ENCODE measurements at places on chromosomes 2 and 18. TPM values are rescaled to one million over a fixed set of nuclear protein-coding genes. Genes with fewer than 3 reads are reported as not detected.

- no peak for DNase-seq
- H3K4me3 ChIP-seq = no peak overlapping the region
- H3K36me3 ChIP-seq = no peaks in the 10 kb centered on the region
Observed at GRCh38 chr2:158143703-158144360, 42.2 kb downstream of the UPP2 start.

- DNase-seq = no peak
- H3K27ac ChIP-seq = no peak overlapping the region
- no peaks in the 10 kb centered on the region for H3K36me3 ChIP-seq
- no peak overlapping the region for H3K4me3 ChIP-seq
- H3K27me3 ChIP-seq = no peaks in the 10 kb centered on the region
- H3K4me1 ChIP-seq = no peaks in the 10 kb centered on the region
Observed at GRCh38 chr2:8193686-8194615, 487.9 kb upstream of the ID2 start.

The SERPINB5 gene
- total RNA-seq = not detected

The CYP26B1 gene
- total RNA-seq = 0.51 TPM

DNA sequence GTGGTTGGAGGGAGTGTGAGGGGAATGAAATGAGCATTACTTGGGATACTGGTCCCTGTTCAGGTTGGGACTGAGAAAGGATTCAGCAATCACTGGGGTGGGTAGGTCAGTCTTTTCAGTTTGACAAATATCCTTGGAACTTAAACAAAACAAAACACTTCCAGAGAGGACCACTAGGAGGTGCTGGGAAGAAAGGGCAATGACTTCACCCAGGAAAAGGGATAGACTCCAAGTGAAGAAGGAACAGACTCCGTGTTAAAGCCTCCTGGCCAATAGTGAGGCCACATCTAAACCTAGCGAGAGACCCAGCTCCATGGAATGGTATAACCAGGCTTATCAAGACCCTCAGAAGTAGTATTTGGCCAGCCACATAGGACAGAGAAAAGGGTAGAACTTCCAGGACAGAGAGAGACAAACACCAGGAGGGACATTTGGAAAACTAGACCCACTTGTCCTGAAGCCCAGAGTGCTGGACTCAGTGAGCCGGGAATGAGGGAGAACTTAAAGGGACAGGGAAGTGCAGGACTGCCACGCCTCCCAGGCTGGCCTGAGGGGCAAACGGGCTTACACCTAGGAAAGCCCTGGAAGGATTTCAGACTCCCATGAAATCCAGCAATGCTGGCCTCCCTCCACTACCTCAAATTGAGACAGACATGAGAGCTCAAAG lies 19.6 kb upstream of the KCNG3 start:
- H3K27ac ChIP-seq = no peak overlapping the region
- peak; percentile 68 for DNase-seq
- no peaks in the 10 kb centered on the region for H3K4me1 ChIP-seq
- H3K4me3 ChIP-seq = no peak overlapping the region

DNA sequence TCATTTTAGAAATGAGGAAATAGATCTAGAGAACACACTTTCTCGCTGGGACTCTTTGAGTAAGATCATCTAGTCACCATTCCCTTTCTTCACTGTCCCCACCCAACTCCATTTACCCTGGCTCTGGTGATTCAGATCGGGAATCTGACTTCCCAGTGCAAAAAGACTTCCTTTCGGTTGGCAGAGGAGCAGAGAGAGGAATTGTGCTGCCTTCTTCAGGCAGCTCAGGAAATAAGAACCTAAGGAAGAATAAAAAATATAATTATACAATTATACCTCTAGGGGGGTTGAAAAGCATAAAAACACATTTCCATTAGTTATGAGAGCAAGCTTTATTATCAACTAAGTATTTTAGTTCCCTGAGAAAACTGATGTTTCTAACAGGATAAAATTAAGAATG lies 9.3 kb upstream of the MPP4 start:
- H3K4me3 ChIP-seq = no peak overlapping the region
- H3K36me3 ChIP-seq = peaks cover 2% of the 10 kb centered on the region
- no peak overlapping the region for H3K27ac ChIP-seq
- peak; percentile 62 for DNase-seq
- H3K4me1 ChIP-seq = no peaks in the 10 kb centered on the region
- H3K27me3 ChIP-seq = no peaks in the 10 kb centered on the region

The MTCL1 gene
- total RNA-seq = 56.0 TPM

The CHMP1B gene
- total RNA-seq = 49.7 TPM

DNA sequence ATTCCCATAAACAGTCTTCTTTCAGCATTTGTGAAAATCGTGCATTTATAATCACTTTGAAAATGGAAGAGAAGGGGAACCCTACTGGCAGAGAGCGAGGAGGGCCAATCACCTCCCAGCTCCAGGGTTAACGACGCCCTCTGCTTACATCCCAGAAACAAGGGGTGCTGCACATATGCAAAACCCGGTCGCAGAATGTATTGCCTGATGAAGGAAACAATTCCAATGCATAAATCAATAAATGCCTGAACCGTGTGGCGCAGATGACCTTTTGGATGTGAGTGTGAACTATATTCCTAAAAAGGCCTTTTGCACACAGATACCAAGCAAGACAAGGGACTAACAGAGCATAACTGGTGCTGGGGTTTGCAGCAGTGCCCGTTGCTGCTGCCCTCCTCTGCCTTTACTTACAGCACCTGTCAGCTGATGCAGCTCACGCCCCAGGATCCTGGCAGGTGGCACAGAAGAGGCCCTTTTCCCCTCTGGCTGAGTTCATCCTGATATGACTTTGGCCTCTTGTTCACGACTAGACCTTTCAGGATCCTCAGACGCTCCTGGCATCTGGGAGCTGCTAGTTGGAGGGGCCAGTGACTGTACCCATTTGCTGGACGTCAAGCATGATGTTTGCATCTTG lies 67.8 kb downstream of the MYT1L start:
- no peak for DNase-seq
- H3K27ac ChIP-seq = no peak overlapping the region
- no peak overlapping the region for H3K4me3 ChIP-seq
- H3K36me3 ChIP-seq = no peaks in the 10 kb centered on the region

The HRH4 gene
- under 0.01 TPM for total RNA-seq

DNA sequence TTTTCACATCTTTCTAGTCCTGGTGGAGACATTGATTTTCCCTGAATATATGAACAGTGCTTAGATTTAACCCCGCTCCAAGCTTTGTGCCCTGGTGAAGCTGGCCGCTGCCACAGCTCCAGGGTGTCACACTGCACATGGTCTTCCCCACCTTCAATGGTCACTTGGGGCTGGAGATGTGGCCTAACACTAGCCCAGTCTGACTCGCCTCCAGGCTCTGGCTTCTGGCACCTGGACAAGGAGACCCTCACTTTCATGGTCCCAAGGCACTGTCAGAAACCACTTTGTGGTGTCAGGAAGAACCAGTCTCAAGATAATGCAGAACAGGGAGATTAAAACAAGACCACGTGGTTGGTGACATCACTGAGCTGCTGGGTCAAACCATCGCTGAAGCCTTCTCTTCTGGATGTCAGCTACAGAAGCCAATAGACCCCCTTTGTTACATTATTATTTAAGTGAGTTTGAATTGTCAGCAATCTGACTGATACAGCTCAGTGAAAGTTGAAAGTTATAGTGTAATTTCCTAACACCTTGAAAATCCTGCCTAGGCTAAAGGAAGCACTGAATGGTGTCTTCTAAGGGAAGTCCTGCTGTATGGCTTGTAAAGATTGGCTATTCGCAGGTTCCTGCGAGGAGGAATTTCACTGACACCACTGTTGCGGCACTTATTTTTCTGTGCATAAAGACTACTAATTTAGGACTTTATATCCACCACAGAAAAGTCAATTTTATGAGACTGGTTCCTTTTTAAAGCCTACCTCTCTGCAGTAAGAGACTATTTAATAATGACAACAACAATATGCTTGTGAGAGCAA lies 55.0 kb upstream of the CTDP1 start:
- H3K4me3 ChIP-seq = no peak overlapping the region
- H3K27me3 ChIP-seq = peaks cover 2% of the 10 kb centered on the region
- DNase-seq = no peak
- H3K36me3 ChIP-seq = no peaks in the 10 kb centered on the region
- no peaks in the 10 kb centered on the region for H3K4me1 ChIP-seq

- no peak overlapping the region for H3K27ac ChIP-seq
- no peaks in the 10 kb centered on the region for H3K36me3 ChIP-seq
- no peak overlapping the region for H3K4me3 ChIP-seq
- DNase-seq = peak; percentile 27
- no peaks in the 10 kb centered on the region for H3K27me3 ChIP-seq
Observed at GRCh38 chr18:74831571-74832250, 234.0 kb downstream of the ZNF407 start.

GRCh38 chr2:40584432-40584831 lies 132.5 kb upstream of the SLC8A1 start:
- H3K27ac ChIP-seq = no peak overlapping the region
- DNase-seq = peak; percentile 4
- H3K4me3 ChIP-seq = no peak overlapping the region
- no peaks in the 10 kb centered on the region for H3K27me3 ChIP-seq
- no peaks in the 10 kb centered on the region for H3K4me1 ChIP-seq
- H3K36me3 ChIP-seq = no peaks in the 10 kb centered on the region

The LYPD1 gene
- 0.17 TPM for total RNA-seq

GRCh38 chr2:184555352-184555751 lies 43.0 kb upstream of the ZNF804A start:
- DNase-seq = no peak
- no peaks in the 10 kb centered on the region for H3K36me3 ChIP-seq
- no peak overlapping the region for H3K27ac ChIP-seq
- no peak overlapping the region for H3K4me3 ChIP-seq

The SFTPB gene
- not detected for total RNA-seq

The SP100 gene
- total RNA-seq = 93.0 TPM

The UGT1A8 gene
- total RNA-seq = not detected

DNA sequence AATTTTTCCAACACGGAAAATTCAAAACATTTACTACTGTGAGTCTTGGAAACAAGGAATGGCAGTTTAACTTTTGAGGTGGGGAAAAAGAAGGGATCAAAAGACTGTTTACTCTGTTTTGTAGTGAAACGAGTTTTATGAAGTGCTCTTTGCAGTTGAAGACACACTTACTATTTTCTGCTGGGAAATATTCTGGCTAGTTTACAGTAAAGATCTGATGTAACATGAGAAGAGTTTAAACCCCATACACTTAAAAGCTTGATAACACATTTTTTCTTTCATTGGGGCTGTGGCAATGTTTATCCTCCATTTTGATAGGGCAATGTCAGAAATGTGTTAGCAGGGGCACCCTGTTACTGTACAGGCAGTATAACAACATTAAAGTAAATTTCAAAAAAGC lies 124.9 kb upstream of the SMAD7 start:
- DNase-seq = no peak
- H3K4me3 ChIP-seq = no peak overlapping the region

- H3K27ac ChIP-seq = no peak overlapping the region
- no peaks in the 10 kb centered on the region for H3K36me3 ChIP-seq
- no peaks in the 10 kb centered on the region for H3K27me3 ChIP-seq
- no peak for DNase-seq
- no peaks in the 10 kb centered on the region for H3K4me1 ChIP-seq
- H3K4me3 ChIP-seq = no peak overlapping the region
Observed at GRCh38 chr2:39018638-39019037, 102.2 kb downstream of the SOS1 start.

DNA sequence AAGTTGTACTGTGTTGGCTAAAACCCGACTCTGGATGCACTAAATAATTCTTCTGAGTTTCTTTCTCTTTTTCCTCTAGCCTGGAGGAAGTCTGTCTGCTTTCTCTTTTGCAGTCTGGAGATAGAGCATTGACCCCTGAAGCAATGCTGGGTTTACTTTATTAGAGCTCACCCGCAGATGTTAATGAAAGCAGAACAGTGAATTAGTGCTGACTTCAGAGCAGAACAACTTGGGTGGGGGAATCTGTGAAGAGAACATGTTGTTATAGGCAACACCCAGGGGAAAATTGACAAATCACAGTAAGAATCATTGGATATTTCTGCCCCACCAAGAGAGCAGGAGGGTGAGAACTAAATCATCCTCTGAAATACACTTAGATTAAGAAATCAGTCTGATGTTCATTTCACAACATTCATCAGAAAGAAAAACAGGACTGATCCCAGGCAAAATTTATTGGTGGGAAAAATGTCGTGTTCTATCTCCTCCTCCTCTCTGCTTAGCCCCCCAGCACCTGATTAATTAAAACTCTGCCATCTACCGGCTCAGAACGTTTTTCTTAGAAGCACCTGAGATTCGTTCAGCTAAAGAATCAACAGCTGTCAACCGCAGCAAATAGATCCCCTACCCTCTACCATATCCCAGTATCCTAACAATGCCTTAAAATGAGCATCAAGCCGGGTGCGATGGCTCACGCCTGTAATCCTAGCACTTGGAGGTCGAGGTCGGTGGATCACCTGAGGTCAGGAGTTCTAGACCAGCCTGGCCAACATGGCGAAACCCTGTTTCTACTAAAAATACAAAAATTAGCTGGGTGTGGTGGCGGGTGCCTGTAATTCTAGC lies 165.1 kb downstream of the FMNL2 start:
- no peaks in the 10 kb centered on the region for H3K36me3 ChIP-seq
- H3K4me1 ChIP-seq = peaks cover 5% of the 10 kb centered on the region
- H3K4me3 ChIP-seq = no peak overlapping the region
- H3K27me3 ChIP-seq = no peaks in the 10 kb centered on the region
- DNase-seq = peak; percentile 80

The SCYGR4 gene
- not detected for total RNA-seq

- H3K27me3 ChIP-seq = no peaks in the 10 kb centered on the region
- peaks cover 2% of the 10 kb centered on the region for H3K36me3 ChIP-seq
- peaks cover 12% of the 10 kb centered on the region for H3K4me1 ChIP-seq
- H3K4me3 ChIP-seq = no peak overlapping the region
- no peak for DNase-seq
- no peak overlapping the region for H3K27ac ChIP-seq
Observed at GRCh38 chr2:54551123-54551756, 95.1 kb downstream of the SPTBN1 start.

- H3K27ac ChIP-seq = no peak overlapping the region
- H3K36me3 ChIP-seq = peaks cover 11% of the 10 kb centered on the region
- no peaks in the 10 kb centered on the region for H3K4me1 ChIP-seq
- no peaks in the 10 kb centered on the region for H3K27me3 ChIP-seq
- no peak for DNase-seq
Observed at GRCh38 chr2:231235217-231235616, 36.8 kb downstream of the ARMC9 start.

DNA sequence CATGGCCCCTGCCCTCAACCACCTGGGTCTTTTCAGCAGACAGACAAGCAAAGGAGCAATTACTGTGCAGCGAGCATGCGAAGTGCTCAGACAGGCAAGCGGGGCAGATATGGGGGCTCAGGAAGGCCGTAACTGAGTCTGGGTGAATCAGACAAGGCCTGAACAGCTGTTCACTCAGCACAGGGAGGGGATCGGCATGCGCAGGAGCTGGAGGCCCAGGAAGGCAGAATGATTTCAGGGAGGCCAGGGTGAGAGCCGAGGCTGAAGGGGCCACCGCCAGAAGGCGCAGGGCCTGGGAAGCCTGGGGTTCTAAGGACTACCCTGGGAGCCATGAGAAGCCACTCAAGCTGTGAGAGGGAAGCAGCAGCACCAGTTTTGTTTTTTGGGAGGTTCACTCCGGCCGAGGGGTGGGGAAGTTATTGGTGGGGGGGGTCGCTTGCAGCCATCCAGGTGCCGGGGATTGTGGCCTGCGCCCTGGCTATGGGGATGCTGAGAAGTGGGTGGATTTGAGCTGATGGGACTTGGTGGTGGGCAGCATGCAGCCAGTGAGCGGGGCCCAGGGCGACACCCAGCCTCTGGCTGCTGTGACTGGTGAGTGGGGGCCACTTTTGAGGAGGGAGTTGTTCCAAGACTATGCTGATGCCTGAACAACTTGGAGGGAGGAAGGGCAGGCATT lies 132.2 kb downstream of the TSN start:
- no peaks in the 10 kb centered on the region for H3K27me3 ChIP-seq
- H3K36me3 ChIP-seq = no peaks in the 10 kb centered on the region
- H3K4me1 ChIP-seq = no peaks in the 10 kb centered on the region
- DNase-seq = no peak
- no peak overlapping the region for H3K27ac ChIP-seq
